ENCODE measurements at places on chromosomes 7 and 10.

DNA sequence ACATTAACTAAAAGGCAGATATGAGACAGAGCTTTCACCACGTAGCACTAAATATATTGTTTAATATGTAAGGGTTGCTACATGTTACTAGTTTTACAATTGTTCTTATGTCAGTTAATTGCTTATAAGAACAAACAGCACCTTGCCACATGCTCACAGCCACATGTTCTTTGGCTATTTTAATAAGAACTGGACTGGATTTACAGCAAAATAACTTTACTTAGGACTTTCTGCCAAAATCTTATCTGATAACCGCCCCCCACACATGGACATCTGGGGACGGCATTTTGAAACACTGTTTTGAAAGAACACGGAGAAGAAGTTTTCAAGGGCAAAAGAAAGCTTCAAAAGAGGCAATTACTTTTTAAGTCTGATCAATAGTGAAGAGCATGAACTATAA is 45.3 kb downstream of the JAZF1 start:
- no peak for DNase-seq

- no peak for DNase-seq
These were observed 60.9 kb downstream of the ARMC3 start for GRCh38 chr10:22988581-22989360.

- no peak for DNase-seq
These were observed 118.3 kb downstream of the LRRC4 start for GRCh38 chr7:127912901-127913300.

DNA sequence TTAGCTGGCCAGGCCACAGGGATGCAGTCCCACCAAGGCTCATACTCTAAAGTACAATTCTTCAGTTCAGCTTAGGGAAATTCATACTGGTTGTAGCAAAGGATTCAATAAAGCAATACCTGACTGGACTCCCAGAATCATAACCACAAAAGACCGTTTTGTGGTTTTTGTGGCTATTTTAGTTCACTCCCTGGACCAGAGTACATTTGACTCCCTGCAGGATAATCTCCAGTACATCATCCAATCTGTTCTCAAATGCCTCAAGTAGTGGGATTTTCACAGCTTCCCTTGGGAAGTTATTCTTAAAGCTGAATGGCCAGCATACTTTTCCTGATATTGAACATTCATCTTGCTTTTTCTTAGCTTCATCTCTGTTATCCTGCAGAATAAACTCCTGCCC is 29.3 kb upstream of the YAE1 start:
- peak; percentile 5 for DNase-seq

DNA sequence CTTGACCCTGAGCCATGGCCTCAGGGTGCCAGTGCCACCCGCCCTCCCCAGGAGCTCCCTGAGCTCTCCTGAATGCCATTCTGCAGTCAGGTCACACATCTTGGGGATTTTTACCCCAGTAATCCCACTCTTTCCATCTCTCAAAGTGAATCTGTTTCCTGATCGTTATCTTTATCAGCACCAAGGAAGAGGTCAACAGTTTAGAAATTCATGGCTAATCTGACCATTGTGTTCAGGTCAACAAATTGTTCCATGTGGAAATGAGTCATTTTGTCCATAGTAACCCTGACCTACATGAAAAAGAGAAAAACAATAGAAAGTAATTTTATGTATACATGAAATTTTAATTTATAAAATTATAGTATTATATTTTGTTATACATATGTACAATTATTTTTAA is 28.8 kb upstream of the ZNF488 start:
- peak; percentile 36 for DNase-seq

- no peak for DNase-seq
These were observed 1429.3 kb upstream of the LRRTM3 start for GRCh38 chr10:65496541-65496940.

- no peak for DNase-seq
These were observed 131.0 kb downstream of the RPS24 start for GRCh38 chr10:78164702-78165101.

- no peak for DNase-seq
These were observed 1012.4 kb upstream of the C7orf33 start for GRCh38 chr7:147578196-147578595.

DNA sequence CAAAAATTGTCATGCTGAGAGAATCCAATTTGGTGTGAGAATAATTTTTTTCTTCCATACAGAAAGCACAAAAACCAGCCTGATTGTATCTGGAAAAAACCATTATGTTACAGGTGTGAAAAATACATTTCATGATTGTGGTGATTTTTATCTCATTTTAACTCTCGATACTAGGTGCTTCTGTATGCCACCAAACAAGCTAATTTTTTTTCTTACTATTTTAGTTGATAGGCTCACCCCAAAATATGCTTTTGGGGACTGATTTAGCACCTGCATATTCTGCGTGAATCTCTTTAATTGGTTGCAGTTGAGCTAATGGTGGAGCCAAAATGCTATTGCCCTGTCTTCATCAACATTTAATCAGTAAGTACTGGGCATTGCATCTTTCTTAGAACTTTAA is 1.9 kb downstream of the DMTF1 start:
- DNase-seq: no peak

DNA sequence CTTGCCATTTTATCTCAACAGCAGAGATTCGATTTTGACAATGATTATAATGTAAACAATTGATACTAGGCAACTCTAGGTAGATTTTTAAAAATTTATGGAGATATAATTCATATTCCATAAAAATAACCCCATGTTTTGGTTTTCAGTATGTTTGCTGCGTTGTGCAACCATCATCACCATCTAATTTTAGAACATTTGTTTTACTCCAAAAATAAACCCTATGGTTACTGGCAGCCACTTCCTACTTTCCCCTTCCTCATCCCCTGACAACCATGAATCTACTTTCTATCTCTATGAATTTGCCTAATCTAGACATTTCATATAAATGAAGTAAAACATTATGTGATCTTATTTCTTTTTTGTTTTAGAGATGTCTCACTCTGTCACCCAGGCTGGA is 401.9 kb downstream of the THSD7A start:
- DNase-seq: no peak

- DNase-seq: no peak
These were observed 578 bp downstream of the CACUL1 start for GRCh38 chr10:118754229-118754555.

DNA sequence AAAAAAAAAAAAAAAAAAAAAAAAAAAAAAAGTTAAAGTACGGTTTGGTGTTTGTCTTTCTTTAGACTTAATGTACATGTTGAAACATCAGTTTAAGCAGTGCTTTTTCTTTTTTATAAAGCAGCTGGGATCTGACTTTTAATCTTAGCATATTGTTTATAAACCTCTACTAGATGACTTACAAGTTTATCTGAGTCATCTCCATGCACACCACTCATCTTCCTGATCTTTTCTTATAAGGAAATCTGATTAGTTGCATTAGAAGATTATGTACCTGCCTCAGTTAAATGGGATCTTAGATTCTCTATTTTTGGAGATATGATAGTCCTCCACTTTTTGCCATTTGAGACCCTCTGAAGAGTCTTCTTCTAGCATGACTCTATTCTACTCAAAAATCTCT is 391.9 kb upstream of the LRGUK start:
- no peak for DNase-seq

DNA sequence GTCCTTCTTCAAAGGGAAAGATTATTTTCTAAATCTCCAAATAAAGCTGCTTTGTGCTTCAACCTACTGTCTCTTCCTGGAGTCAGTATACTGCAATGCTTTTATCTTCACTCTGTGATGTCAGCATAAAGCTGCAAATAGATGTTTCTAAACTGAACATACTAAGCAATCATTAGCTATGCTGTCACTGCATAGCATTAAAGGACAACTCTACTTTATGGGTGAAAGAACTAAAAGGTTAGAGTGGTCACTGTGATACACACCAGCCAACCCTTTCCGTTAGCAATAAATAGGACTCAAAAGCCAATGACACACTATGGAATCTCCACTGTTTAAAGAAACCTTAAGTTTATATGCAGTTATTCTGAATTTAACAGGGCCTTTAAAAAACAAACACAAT is 1.8 kb downstream of the CCDC186 start:
- no peak for DNase-seq

DNA sequence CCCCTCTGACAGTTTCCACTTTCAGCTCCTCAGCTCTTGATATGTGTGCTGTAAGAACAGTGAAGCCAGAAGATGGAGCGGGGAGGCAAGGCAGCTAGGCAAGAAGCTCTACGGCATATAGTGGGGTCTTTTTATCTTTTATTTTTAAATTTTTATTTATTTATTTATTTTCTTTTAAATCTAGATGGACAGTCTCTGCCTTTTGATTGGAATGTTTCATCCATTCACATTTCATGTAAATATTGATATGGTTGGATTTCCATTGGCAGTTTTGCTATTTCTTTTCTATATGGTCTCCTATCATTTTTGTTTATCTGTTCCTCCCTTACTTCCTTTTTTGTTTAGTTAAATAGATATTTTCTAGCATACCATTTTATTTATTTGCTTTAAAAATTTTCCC is 183.7 kb downstream of the TMEM178B start:
- no peak for DNase-seq

DNA sequence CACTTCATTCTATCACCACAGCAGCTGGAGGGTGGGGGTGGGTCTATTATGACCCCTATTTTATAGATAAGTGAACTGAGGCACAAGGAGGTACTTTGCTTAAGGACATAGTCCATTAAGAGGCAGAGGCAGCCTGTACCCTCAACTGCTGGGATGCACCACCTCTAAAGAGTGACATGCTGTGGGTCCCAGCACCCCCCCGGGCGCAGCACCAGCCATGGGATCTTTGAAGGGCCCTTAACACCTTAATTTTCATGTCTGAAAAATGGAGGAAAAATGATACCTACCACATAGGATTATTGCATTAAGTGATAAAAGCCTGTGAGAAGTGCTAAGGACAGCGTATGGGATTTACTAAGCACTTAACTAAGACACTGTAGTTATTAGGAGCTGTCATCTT is 15.4 kb downstream of the ADCYAP1R1 start:
- DNase-seq: no peak

DNA sequence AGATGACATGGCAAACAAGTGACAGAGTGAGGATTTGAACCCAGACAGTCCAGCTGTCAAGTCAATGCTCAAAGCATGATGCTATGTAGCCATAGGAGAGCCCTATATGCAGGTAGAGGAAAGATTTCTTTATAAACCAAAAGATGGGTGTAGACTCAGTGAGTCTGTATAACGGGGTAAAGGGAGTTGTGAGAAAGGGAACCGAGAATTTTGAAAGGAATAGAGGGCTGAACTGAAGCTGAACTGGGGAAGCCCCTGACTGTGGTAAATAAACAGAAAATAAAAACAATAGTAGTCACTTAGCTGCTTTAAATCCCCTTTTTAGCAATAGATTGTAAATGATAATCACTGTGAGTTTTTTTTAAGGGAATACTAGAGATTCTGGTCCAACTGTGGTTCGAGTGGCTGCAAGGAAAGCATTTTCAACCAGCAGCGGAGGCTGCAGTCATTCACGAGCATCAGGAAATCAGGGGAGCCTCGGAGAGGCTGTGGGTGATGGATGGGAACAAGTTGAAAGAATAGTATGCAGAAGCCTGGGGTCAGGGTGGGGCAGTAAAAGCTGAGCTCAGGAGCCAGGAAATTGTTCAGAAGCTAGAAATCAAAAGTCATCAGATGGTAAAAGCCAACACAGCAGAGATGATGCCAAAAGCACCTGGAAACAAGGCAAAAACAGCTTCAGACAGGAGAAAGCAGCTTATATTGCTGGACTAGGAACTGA is 393.5 kb downstream of the GFRA1 start:
- DNase-seq: no peak

- DNase-seq: no peak
These were observed 647.6 kb downstream of the TNS3 start for GRCh38 chr7:46934198-46934825.

GRCh38 chr10:88244781-88245625 is 338.1 kb downstream of the RNLS start:
- no peak for DNase-seq

GRCh38 chr10:68397005-68397404 is 10.1 kb downstream of the RUFY2 start:
- DNase-seq: no peak

GRCh38 chr10:121594076-121594475 is 4.2 kb downstream of the FGFR2 start:
- DNase-seq: no peak

DNA sequence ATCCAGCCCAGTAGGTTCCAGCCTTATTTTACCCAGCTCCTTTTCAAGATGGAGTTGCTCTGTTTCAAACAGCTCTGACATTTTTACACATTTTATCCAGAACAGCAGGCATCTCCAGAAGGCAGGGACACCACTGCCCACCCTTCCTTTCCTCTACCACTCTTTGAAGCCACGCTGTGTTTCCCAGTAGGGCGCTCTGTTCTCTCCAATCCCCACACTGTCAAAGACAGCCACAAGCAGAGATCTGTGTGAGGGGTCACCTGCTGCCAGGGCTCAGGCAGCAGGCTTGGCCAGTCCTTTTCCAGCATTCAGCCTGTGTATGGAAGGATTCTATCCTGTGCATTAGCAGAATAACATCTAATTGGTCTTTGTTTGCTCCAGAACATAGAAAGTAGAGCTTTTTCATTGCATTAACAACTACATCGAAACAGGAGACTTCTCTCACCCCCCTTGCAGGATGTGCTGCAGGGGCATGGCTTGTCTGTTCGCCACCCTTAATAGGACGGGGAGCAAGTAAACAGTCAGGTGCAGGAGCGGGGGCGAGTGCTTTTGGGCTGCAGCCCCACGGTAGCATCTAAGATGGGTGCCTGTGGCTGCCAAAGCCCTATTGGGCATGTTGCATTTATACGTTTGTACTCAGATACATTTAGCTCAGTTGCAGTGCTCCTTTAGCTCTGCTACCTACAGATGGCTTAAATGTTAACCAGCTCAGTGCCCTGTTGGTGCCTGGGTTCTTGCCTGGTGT is 326.1 kb downstream of the GALNT17 start:
- DNase-seq: no peak

DNA sequence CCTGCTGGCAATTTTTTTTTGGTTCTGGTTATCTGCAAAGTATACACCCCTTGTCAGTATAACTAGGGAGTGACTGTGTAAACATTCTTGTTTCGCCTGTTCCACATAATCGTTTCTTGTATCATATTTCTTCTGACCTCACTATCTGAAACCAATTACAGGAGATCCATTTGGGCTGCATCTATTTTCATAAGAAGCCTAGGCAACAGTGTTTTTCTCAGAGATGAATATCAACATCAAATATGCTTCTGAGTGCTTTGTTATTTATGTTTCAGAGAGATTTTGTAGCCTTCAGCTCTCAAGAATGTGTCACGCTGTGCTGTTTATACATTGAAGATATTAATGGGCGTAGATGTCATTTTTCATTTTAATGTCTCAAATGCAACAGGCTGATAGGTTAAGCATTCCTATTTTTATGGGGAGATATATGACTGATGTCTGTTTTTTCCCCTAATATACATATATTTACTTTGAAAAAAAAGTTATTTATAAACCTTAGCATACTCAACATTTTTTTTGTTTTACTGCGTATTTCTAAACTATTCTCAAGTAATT is 115.5 kb downstream of the FOXP2 start:
- no peak for DNase-seq

DNA sequence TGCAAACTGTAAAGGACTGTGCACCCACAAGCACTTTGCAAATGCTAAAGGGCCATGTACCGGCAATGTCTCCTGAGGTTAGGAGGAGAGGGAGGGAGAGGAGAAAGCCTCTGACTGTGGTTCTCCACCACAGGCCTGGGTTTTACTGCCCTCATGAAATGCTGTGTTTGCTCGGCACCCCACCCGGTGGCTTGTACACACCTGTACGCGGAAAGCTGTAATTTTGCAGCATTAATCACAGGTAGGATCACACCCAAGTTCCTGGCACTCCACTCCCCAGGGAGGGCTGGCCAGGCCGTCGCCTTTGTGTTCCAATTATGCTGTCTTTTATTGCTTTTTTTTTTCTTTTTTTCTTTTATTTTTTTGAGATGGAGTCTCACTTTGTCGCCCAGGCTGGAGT is 78.5 kb upstream of the MYL10 start:
- DNase-seq: no peak

All from retinal pigment epithelial cell (primary cell).